Hepatocyte (in vitro differentiated cells): ENCODE measurements at places on chromosomes 11 and 22.

- DNase-seq, result no peak
Measured at GRCh38 chr11:111300569-111300968, 2.2 kb downstream of the POU2AF3 start.

- no peak for DNase-seq
Measured at GRCh38 chr22:34427436-34427835, 507.2 kb upstream of the LARGE1 start.

- DNase-seq, result no peak
Measured at GRCh38 chr22:49331878-49332277, 495.8 kb downstream of the BRD1 start.

GRCh38 chr11:1733009-1733715 is 17.2 kb downstream of the IFITM10 start:
- no peak for DNase-seq

DNA sequence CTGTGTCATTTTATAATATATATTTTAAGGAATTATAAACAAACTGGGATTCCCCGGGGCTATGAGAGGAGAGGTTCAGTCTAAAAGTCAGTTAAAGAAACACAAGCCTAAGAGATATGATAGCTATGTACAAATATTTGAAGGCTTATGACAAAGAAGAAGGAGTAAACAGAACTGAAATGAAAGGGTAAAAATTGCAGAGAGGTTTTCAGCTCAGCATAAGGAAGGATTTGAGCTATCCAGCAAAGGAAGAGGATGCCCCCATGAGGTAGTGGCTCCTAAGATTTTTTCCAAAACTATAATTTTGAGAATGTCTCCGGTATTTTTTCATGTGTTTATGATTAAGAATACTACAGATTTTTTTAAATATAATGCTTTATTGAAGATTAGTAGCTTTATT is 57.9 kb upstream of the ANGPTL5 start:
- no peak for DNase-seq
